GF-D8 (cell line): ENCODE measurements at places on chromosomes 12 and 14.

DNA sequence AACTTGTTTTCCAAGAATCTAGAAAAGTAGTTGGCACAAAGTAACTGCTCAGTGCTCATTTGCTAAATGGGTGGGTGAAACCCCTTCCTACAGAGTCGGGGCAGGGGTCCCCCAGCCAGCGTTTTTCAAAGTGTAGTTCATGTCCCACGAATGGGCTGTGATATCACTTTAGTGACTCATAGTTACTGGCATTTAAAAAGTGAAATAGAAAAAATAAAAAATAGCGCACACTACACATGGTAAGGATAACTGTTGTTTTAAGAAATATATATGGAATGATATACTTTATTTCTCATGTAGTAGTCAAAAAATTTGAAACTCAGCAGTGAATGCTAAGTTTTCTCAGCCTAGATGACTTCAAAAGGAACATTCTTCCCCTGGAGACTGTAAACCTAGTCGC lies 250.4 kb downstream of the CHST11 start:
- no peak for DNase-seq

DNA sequence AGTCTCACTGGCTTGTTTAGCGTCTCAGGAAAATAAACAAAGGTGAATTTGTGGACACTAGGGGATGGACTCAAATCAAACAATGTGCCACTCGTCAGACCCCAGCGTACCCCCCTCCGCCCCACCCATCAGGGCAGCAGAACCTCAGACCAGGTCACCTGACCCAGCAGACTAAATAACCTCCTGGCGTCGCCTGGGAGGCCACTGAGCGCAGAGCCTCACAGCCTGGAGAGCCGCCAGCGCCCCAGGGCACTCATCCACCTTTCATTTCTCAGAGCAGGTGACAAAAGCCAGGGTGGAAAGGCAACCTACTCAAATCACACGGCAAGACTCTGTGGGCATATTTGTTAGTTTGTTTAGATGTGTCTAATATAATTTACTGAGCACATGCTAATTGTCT lies 100.9 kb downstream of the DICER1 start:
- no peak for DNase-seq

GRCh38 chr14:65019944-65020566 lies 33.4 kb downstream of the FNTB start:
- peak; percentile 43 for DNase-seq

DNA sequence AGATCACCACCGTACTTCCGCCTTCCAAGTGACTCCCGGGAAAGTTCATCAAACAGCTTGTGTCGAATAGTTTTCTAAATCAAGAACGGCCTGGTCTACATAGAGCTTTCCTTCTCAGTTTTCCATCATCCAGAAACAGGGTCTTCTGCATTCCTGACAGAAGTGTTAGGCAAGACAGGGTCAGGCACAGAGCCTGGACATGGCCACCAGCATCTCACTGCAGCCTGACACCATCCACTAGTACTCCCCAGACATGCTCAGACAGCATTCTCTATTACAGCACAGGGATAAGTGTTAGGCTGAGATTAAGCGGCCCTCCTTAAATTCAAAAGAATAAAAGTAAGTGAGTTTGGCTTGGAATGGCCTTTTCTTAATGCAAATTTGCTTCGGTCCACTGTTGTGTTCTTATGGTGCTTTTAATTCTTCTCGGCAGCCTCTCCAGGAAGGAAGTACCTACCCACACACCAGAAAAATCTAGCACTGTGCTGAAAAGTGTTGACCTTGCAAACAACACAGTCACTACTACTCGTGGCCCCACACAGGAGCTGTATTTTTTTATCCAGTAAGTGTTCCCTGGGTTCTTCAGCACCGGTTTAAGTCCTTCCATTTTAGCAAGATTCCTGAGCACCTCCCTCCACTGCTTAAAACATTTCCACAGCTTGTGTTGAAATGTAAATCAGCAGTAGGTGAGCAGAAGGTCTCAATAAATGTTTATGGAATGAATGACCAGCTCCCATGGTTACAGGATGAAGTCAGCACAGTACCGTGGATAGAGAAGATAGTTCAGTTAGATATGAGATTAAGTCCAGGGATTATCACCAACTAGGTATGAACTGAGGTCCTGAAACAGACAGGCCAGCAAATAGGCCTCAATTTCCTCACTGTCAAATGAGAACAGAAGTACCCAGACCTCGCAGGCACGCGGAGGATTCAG lies 44.1 kb downstream of the SETD3 start:
- no peak for DNase-seq

- DNase-seq, result no peak
Measured at GRCh38 chr12:124684496-124684895, 117.1 kb upstream of the NCOR2 start.

GRCh38 chr14:55152052-55152753 lies 23.2 kb downstream of the LGALS3 start:
- DNase-seq, result no peak

DNA sequence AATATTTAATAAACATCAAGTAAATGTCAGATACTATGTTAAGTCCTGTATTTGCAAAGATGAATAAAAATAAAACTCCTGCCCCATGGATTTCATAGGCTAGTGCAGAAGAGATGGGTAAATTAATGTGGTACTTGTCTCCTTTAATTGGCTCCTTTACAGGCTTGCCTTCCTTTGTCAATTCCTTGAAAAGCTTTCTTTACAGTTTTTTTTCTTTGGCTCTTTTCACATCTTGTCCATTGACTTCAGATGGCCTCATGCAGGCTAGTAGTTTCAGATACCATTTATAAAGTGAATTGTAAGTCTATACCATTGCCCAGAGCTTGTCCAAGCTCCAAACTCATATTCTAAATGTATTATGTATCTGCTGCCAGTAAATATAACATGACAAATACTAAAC lies 128.7 kb upstream of the GARIN2 start:
- DNase-seq, result no peak

- DNase-seq, result no peak
Measured at GRCh38 chr14:75979648-75980565, 1.9 kb downstream of the TGFB3 start.

DNA sequence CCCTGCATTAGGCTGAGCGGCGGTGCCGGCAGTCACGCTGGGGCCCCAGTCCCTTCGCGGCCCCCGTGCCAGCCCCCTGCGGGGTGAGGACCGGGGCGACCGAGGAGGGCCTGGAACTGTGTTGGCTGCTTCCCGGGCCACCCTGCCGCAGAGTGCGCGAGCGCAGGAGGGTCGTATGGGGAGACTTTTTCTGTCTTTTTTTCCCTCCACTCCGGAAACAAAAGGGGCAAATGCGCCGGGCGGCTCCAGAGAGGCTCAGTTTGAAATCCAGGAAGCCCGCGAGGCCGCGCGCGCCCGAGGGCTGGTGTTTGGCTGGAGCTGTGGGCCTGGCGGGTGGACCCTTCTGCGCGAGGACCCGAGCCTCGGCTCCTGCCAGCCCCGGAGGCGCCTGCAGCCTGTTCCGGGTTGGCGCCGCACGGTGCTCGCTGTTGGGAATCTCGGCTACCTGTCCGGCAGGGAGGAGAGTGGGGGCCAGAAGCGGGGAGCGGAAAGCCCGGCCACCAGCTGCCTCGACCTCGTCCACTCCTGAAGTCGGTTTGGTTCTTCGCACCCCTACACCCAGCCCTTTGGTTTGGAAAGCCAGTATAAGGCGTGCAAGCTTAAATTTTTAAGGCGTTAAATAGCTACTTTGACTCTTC lies 638 bp downstream of the PLEKHG3 start:
- no peak for DNase-seq

DNA sequence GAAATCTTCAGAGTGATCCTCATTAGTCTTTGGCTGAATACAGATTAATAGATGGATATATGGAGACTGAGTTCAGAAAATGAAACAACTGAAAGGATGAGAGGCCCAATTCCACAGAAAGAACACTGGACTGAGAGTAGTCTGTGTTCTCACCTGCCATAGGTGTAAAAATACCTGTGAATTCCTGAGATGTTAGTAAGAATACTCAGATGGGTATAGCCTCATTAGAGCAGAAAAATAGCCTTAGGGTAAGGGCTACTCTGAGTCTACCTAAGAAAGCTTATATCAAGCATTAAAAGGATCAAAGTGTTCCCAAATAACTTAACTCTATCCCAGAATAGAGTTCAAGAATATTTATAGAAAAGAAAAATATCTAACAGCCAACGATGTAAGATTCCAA lies 1510.3 kb upstream of the SEL1L start:
- DNase-seq, result no peak

- no peak for DNase-seq
Measured at GRCh38 chr14:101060171-101060601, 156.7 kb upstream of the RTL1 start.

DNA sequence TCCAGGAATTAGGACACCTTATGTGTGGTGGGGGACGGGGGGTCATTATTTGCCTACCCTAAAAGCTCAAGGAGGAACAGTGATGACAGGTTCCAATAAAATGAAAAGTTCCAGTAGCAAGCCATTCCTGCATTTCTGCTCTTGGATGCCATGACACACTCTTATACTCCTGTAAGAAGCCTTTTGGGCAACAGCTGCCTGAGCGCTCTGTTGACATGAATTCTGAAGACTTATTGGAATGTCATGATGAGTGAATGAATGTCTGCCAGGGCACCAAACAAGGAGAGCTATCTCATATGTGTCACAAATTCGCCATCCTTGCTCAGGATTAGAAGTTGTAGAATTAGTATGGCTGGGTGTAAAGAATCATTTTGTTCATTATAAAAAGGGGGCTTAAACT lies 36.3 kb downstream of the PTGER2 start:
- DNase-seq, result no peak

- DNase-seq, result no peak
Measured at GRCh38 chr12:130336723-130337487, 782 bp upstream of the PIWIL1 start.

GRCh38 chr12:86723326-86723725 lies 467.1 kb upstream of the MGAT4C start:
- no peak for DNase-seq

GRCh38 chr12:6145564-6145963 lies 21.1 kb upstream of the VWF start:
- no peak for DNase-seq

GRCh38 chr12:106455111-106455510 lies 97.6 kb downstream of the POLR3B start:
- DNase-seq, result no peak

GRCh38 chr12:12779529-12779928 lies 5.9 kb upstream of the APOLD1 start:
- no peak for DNase-seq

- no peak for DNase-seq
Measured at GRCh38 chr12:84964048-84964447, 51.4 kb upstream of the SLC6A15 start.

DNA sequence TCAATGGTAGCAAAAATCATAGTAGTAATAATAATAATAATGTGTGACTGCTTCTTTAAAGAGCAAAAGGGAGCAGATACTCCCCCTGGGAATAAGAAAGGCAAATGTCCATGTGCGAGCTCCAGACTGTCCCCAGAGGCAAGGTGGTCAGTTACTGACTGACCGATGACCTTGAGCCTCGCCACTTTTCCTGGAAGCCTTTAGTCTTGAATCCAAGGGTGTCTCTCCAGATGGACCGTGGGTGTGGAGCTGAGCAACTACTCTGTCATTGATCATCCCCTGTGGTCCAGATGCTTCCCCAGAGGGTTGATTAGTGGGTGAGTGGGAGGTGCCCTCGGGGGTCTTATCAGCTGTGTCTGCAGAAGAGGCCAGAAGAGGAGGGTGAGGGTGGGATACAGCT lies 418.5 kb upstream of the TBX3 start:
- DNase-seq, result no peak
